ENCODE measurements at places on chromosomes 1 and 21.

GRCh38 chr1:182175361-182175931, 113.9 kb upstream of the ZNF648 start:
- no peak for DNase-seq

DNA sequence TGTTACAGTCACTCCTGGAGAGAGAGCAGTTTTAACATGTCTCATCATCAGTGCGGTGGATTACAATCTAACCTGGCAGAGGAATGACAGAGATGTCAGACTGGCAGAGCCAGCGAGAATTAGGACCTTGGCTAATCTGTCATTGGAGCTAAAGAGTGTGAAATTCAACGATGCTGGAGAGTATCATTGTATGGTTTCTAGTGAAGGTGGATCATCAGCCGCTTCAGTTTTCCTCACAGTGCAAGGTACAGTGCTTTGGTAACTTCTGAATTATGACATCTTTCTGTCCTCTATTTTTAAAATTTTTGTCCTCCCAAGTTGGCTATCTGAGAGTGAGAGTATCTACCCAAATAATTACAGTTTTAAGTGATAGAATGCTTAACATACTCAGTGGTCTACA, 199.4 kb downstream of the HMCN1 start:
- DNase-seq = no peak

DNA sequence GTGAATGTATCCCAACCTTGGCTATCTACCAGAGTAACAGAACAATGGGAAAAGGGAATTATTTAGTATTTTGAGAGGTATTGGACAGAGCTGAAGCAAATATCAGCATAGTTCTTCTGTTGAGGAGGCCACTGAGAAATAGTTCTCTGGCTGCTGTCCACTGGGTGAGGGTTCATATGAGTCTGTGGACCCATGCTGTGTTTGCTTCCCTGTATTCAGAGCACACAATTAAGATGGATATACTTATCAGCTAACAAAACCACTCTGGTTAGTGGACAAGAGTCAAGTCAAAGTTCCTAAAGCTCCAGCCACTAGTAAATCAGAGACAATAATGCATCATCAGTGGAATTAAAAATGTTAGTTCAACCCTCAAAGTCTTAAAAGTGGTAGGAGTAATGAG, 66.1 kb downstream of the RGS18 start:
- DNase-seq = no peak

DNA sequence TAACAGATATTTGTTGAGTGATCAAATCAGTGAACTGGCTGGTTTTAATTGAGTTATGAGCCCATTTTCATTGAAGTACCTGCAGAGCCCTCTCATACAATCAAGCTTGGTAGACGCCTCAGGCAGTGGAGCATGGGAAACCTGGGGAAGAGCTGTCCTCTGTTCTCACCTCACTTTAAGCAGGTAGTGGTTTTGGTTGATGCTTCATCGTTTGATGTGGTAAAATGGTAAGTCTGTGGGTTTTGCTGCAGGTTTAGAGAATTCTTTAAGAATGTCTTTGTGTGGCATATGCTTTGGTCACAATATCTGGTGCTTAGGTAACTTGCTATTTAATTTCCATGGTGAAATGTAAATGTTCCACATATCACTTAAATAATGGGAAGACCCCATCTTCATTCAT, 10.0 kb downstream of the LAMC1 start:
- no peak for DNase-seq

- no peak for DNase-seq
These were observed 46.7 kb downstream of the CAMK2N1 start for GRCh38 chr1:20439282-20439681.

DNA sequence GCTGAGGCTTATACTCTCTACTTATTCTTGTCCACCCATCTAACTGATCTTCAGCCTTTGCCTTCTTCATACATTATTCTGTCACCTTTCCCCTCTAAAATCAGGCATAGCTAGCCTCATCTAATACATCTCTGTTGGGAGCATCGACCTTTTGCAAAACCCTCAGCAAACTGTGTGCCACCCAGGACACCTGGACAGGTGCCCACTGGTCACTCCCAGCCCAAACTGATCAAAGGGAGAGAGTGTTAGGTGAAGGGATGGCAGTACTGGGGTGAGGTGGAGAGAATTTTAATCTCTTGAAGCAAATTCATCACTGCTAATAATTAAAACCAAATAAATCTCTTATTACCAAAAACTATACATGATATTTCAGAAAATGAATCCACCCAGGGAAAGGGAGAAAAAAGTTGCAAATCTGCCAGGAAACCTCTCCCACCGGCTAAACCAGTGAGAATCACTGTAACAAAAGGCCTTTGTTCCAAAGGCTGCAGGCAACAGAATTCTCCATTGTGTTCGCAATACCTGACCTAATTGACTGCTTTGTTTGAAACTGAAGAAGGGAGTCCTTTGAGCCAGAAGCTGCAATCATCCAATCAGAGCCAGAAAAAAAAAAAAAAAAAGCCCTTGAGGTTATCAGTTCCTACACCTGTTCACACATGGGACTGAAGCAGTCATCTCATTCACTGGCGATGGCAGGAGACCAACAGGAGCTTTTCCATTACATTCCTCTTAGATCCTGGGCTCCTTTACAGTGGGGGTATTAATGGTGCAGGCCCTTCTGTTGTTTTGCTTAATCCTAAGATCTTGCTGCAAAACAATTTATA, 172.6 kb downstream of the APP start:
- DNase-seq = no peak

DNA sequence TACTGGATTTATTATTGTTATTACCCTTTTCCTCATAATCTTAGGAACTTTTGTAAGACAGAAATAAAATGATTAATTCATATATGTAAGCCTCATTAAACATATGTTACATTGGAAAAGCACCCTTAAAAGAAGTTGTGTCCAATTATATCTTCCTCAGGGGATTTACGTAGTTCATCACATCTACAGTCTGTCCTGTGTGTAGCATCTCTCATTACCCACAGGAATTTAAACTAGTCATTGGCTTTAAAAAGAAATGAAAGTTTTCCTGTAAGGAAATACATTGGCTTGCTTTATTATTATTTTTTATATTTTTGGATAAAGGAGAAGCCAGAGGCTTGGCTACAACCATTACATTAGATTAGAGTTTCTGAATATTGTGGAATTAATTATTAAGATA, 56.1 kb downstream of the SWT1 start:
- DNase-seq = no peak

GRCh38 chr1:214005708-214006107, 17.9 kb downstream of the PROX1 start:
- no peak for DNase-seq

- no peak for DNase-seq
These were observed 15.9 kb downstream of the AKIRIN1 start for GRCh38 chr1:39006726-39007645.

DNA sequence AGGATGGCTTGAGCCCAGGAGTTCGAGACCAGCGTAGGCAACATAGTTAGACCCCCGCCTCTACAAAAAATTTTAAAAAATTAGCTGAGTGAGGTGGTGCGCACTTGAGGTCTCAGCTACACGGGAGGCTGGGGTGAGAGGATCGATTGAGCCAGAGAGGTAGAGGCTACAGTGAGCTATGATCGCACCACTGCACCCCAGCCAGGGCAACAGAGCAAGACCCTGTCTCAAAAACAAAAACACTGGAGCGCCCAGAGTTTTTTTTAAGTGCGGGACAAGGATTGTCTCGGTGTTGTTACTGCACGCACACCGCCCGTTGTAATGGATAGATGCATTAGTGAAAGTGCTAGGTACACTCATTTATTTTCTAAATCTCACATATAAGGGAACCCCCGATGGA, 37.1 kb downstream of the PIK3CD start:
- no peak for DNase-seq

DNA sequence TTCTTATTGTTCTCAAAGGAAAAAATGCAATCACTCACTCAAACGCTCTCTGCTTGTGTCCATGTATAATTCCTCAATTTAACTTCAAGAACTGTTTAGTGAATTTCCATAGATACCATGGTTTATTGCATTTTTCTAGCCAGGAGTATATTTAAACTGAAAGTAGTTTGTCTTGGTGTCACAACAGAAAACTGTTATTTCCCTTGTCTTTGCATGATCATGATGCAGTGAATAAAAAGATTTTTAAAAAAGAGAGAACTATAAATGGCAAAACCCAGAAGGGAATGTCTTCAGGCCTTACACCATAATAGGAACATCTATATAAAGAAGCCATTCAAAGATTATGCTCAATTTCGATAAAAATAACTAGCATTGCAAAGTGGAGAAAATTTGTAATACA, 523.5 kb upstream of the ADGRL4 start:
- DNase-seq = no peak

DNA sequence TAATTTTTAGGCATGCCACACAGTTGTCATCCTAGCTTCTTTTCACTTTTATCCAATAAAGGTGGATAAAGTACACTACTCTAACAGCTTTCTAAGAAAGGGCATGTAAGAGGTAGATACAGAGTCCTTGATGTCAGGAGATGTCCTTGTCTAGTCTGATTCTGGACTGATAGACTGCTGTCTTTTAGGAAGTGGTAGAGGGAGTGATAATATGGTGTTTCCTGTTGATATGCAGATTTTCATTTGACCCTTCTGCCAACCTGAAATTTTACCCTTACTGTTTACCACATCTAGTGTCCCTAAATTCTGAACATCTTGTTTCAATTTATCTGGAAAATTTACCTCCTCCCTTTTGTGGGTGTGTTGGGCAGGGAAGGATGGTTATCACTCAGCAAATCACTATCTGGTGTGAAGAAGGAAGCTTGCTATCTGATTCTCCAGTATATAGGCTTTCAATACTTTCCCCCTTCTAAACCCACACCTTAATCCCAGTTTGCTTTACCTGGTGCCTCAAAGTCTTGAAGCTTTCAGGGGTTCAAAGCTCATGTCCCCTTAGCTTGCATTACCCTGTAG, 354.9 kb upstream of the SNX7 start:
- DNase-seq = no peak
